ENCODE measurements at places on chromosomes 1 and 21. TPM values are rescaled to one million over a fixed set of nuclear protein-coding genes. Genes with fewer than 3 reads are reported as not detected.

DNA sequence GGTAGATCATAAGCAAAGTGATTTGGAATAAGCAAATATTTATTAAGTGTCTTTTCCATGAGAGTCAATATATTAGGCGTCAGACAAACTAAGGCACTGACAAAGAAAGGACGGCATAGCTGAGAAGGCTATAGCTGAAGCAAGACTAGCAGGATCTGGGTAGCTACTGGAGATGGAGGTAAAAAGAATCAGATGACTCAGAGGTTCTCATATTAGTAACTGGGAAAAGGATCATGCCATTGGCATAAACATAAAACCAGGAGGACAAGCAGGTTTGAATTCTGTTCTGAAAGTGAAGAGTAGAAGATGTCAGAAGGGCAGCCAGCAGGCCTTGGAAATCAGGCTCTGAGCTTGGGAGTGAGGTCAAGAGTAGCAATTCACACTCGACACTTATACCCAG, 531.9 kb downstream of the PTPRC start:
- no peaks in the 10 kb centered on the region for H3K4me1 ChIP-seq
- H3K36me3 ChIP-seq: no peaks in the 10 kb centered on the region
- DNase-seq: no peak
- H3K27ac ChIP-seq: no peak overlapping the region
- no peak overlapping the region for H3K4me3 ChIP-seq
- H3K27me3 ChIP-seq: no peaks in the 10 kb centered on the region

DNA sequence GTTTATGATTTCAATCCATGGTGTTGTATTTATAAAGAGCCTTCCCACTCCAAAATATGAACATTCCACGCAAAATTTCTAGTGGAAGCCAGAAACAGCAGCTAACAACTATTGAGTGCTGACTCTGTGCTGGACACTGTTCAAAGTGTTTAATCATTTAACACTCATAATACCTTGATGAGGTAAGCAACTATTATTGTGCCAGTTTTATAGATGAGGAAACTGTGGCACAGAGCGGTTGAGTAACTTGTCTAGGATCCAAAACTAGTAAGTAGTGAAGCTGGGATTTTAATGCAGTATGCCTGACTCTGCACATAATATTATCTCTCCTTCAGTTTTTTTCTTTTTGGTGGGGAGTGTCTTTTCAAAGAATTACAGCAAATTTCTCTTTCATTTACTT, 228.3 kb downstream of the SLC35F3 start:
- no peak for DNase-seq
- H3K4me3 ChIP-seq: no peak overlapping the region
- H3K4me1 ChIP-seq: no peaks in the 10 kb centered on the region
- no peak overlapping the region for H3K27ac ChIP-seq
- no peaks in the 10 kb centered on the region for H3K27me3 ChIP-seq
- no peaks in the 10 kb centered on the region for H3K36me3 ChIP-seq

DNA sequence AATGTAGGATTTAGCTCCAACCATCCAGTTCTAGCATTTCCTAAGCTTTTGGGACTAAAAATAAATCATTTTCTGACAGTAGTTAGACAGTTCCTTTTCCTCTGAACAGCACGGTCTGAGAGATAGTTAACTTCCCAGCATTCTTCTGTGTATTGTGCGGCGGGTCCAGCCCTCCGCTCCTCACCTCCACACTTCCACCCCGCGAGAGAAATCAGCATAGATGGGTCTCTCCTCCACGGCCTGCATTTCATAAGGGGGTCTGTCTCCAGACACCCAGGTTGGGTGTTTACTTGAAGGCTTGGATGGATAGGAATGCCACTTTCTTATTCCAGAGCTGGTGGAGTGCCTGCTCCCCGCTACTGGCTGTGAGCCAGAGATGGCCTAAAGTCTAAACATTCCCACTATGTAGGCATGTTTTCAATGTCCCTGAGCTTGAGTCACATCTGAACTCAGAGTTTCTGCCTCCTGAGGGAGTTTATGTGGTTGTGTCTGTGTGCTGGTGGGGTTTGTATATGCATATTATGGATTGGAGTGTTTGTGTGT, 38.0 kb upstream of the PPP2R5A start:
- no peak overlapping the region for H3K4me3 ChIP-seq
- DNase-seq: no peak
- H3K36me3 ChIP-seq: no peaks in the 10 kb centered on the region
- H3K27me3 ChIP-seq: no peaks in the 10 kb centered on the region

DNA sequence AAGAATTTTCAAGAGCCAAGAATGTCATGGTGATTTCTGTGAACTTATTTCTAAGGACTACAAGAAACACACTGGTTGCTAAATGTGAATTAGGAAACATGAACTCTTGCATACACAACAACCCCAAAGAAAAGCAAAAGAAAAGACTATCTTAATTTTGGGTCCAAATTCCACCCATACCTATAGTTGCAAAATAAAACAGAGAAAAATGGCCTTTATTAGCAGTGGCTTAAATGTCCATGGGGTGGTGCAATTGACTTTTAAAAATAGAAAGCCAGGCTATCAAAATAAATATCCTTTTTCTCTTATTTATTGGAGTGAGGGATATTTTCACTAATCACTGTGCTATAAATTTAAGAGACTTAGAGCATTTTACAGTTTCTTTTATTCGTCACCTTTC, 80.9 kb upstream of the DPYD start:
- H3K36me3 ChIP-seq: no peaks in the 10 kb centered on the region
- H3K4me3 ChIP-seq: no peak overlapping the region
- H3K27me3 ChIP-seq: no peaks in the 10 kb centered on the region
- H3K4me1 ChIP-seq: no peaks in the 10 kb centered on the region

GRCh38 chr1:37519613-37520012, 5.0 kb upstream of the MEAF6 start:
- no peaks in the 10 kb centered on the region for H3K4me1 ChIP-seq
- H3K4me3 ChIP-seq: no peak overlapping the region
- DNase-seq: no peak
- H3K36me3 ChIP-seq: no peaks in the 10 kb centered on the region

FNDC5 gene
- total RNA-seq: 18.8 TPM

FOXO6 gene
- 3.8 TPM for total RNA-seq
